ENCODE measurements at places on chromosomes 6 and 20.

DNA sequence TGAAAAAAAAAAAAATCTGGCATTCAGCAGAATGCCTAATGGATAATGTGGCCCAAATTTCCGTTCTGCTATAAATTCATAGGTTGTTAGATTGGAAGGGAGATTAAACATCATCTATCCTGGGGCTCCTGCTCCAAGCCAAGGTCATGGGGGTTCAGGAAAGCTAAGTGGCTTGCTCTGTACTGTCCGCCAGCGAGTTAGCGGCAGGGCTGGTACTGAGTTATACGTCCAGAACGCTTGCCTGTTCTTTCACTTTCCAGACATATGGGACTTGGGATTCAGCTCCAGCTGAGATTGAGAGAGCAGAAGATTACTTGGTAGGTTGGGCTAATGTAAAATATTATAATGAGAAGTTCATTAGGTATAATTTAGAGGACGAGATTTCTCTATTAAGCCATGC is 858 bp downstream of the RWDD1 start:
- DNase-seq = no peak

DNA sequence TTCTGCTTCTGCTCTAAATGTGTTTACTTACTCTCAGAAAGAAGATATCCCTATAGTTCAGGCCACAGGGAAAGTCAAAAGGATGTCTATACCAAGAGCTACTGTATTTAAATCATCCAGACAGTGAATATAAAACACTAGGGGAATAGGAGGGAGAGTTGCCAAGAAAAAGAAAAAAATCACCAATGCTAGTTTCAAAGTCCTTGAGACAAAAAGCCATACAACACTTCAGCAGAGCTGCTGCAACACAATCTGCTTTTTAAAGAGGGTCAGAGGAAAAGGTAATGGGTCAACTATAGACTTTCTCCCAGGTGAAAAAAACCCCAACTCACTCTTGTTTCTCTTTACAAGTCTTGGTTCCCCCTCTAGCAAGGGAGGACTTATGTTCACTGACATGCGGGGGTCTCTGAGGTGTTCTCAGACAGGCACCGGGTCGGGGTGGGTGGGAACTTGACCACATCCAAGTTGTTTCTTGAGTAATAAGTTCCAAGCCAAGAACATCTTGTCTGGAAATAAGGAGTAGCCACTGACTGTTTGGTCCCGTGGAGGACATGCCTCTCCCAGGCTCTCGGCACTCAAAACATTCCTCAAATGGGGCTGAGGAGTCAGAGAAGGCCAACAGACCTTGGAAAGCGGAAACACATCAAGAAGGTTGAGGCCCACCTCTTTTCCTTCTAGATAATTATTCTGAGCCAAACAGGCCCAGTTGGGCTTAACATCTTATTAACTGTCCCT is 47.7 kb downstream of the GJA10 start:
- no peak for DNase-seq

GRCh38 chr6:159067334-159067733 is 22.5 kb upstream of the TAGAP start:
- DNase-seq = no peak

- DNase-seq = no peak
Observed at GRCh38 chr6:89270951-89271721, 44.0 kb downstream of the GABRR2 start.

DNA sequence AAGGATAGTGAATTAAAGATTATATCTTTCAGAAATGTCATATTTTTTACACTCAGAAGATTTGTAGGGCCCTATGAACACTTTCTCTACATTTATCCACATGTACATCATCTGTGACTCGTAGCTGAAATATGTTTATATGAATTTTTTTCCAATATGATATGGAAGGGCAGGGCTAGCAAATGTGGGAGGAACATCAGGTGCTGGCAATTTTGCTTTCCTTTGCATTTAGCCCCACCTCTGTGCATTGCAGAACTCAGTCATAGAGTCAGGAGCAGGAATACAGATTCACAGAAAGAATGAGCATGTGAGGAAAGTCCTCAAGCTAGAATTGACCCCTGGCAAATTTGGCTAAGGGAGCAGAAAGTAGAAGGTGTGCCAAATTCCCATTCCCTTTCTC is 129.9 kb downstream of the CRYBG1 start:
- DNase-seq = no peak

GRCh38 chr20:45010399-45010828 is 44.1 kb downstream of the STK4 start:
- no peak for DNase-seq

- no peak for DNase-seq
Observed at GRCh38 chr6:1817033-1817761, 207.5 kb downstream of the FOXC1 start.

DNA sequence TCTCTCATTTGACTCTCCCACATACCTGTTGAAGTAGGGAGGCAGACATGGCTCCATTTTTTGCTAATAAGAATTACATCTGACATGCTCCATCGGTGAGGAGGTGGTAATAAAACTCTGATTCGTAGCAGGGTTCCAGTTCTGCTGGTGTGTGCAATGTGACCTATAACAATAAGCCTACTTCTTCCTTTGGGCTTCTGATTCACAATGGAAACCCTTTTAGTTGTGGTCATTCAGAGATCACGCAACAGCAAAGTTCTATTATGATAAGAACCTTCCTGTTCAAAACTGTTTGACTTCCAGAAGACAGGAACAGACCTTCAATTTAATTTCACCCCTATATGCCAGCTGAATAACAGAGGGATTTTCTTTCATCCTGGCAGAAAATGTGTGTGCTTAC is 31.4 kb upstream of the GSTA4 start:
- no peak for DNase-seq

DNA sequence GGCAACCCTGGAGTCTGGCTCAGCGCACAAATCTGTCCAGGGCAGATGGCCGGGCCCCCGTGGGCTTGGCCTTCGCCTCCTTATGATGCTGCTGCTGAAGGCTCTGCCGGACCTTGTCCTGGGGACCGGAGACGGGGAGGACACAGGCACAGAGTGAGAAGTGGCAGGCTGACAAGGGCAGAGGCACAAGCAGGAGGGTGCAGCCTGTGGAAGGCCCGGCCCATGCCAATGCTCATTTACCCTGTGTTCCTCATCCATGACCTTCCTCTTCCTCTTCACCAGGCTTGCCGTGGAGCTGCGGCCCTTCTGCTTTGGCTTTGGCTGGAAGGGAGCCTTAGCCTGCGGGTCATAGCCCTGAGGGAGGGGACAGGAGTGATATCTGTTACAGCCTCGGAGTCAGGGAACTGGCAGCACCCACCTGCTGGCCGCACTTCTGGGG is 2.4 kb downstream of the B3GALT4 start:
- DNase-seq = no peak

GRCh38 chr6:69647726-69648125 is 149.1 kb downstream of the LMBRD1 start:
- no peak for DNase-seq

- DNase-seq = no peak
Observed at GRCh38 chr6:16049168-16049567, 79.7 kb upstream of the MYLIP start.

- DNase-seq = no peak
Observed at GRCh38 chr6:130908958-130909357, 81.8 kb downstream of the SMLR1 start.

DNA sequence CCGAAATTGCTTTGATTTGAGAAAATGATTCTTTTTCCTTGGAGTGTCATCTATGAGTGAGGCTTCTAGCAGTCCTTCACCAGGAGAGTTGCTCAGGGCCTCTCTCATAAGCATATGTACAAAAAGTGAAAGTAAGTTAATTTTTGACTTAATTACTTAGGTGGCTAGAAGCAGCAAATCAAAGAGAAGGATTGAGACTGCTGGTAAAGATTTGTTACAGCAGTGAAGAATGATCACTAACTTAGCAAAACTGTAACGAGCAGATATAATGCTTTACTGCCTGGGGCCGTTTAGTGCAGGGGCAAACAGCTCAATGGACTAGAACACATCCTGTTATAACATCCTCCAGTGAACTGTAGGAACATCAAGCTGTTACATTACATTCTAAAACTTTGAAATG is 167.8 kb upstream of the RIPOR2 start:
- no peak for DNase-seq

- no peak for DNase-seq
Observed at GRCh38 chr6:44297063-44298038, 15.8 kb downstream of the AARS2 start.

DNA sequence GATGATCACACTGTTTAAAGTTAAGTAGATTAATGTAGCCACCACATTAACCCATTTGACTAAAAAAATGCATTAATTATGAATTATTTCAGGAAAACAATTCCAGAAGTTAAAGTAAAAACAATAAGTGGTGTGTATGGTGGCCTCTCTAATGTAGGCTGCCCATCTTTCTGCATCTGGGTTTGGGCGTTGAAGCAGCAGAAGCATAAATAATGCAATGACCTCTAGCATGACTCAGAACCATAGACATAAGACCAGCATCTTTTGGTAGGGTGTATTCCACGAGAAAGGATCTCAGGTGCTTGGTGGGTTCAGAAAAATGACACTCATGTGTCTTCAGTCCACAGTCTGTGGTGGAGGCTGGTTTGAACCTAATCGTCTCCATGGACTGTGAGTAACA is 18.6 kb upstream of the NKAIN2 start:
- no peak for DNase-seq

GRCh38 chr6:42332916-42333315 is 115.3 kb upstream of the MRPS10 start:
- DNase-seq = no peak

DNA sequence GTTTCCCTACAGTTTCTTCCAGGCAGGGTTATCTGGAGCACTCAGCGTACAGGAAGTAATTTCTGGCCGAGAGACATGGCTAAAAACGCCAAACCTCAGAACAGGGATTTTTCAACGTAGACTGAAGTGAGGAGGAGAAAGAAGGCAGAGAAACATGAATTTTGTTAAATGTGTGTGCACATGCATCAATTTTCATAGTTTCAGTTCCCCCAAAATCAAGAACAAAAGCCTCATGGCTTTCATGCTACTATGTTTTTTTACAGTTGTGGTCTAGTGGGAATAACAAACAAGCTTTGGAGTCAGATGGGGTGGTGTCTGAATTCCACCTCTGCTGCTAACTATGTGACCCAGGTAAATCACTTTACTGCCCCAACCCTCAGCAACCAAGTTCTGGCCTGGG is 4.9 kb downstream of the TOMM34 start:
- no peak for DNase-seq

GRCh38 chr6:25498505-25498904 is 153.5 kb upstream of the SCGN start:
- DNase-seq = no peak

DNA sequence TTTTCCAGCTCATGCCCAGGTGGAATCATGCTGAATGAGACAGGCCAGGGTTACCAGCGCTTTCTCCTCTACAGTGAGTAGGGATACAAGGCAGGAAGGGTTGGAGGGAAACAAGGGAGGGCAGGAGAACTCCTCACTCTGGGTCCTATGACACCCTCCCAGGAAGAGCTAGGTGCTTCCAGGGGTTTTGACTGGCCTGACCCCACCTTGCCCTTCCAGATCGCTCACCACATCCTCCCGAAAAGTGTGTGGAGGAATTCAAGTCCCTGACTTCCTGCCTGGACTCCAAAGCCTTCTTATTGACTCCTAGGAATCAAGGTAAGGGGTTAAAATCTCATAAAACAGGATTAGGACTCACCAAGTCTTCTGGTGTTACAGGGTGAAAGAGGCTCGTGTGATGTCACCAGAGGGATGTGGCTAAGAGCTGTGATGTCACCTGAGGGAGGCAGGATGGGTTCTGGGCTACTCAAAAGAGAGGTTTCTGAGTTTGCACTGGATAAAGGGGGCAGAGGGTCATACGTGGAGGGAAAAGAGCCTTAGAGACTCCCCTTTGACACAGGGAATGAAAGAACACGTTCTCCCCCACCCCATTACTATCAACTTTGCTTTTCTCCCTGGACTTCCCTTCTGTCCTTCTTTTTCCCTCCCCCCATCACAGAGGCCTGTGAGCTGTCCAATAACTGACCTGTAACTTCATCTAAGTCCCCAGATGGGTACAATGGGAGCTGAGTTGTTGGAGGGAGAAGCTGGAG is 1.9 kb downstream of the APOM start:
- DNase-seq = no peak

DNA sequence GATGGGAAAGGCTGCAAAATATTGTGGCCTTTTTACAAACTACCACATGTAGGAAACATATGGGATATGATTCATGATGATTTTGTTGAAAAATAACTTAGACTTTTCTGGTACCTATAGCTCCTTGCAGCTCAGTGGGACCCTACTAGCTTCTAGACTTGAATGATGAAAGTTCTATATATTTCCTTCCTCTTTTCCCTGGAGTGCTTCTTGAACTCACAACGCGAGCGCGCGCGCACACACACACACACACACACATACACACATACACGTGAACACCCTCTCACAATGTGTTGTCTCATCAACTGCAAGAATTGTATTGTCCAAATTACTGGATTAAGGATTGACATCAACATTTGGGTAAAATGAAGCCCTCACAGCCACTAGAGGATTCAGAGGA is 61.9 kb downstream of the TOX2 start:
- DNase-seq = no peak

Data from activated CD8-positive, alpha-beta memory T cell treated with anti-CD3 and anti-CD28 coated beads for 48 hours (primary cell).